Tibial nerve (tissue), 4 donors: ENCODE measurements at places on chromosomes 2 and 18.

- no peak for DNase-seq
Observed at GRCh38 chr2:111162718-111163331, 42.1 kb downstream of the BCL2L11 start.

DNA sequence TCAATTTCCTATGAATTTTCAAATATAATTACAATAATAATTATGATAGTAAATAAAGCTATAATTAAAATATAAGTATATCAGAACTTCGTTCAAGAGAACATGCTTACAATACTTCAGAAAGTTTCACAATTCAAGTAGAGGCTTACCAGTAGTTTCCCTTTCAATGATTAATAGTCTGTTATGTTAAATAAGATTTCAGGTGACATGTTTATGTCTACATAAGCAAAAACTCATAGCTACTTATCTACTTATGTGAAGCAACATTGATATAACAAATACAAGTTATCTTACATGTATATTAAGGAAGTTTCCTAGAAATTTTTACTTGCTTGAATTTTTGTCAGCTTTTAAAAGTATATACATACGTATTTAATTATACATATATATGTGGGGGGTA, 4.5 kb upstream of the COL3A1 start:
- no peak for DNase-seq

GRCh38 chr18:14940735-14941134, 192.8 kb downstream of the ANKRD30B start:
- DNase-seq, result no peak

DNA sequence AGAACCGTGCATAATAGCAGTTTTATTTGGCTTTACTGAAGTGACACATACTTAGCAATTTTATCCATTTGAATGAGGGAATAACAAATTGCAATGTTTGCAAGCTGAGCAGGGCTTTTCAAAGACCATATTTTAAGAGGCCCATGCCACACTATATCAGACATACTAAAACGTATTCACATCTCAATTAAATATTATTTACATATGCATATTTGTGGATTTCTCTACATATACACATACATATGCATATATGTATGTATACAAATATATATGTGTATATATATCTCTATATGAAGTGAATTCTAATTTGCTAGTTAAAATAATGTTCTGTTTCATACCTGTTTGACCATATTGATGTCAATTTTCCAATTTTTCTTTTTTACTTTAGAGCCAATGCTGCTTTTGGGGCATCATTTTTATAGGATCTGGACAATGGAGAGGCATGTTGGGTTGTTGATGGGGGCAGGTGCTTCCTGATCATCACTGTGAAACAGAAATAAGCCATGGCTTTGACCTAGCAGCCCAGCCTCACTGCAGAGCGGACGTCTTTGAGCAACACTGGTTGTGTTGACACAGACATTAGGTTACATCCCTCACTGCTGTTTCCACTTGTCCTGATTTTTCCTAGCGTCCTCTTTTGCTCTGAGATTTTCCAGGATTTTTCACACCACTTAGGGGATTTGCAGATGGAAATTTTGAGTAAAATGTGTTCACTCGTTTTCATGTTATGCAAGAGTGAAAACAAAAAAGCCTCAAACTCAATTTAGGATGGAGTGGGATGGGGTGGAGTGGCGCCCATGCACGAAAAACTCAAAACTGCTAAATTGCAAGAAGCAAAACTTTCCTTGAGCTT, 56.9 kb downstream of the RDH14 start:
- DNase-seq, result no peak

DNA sequence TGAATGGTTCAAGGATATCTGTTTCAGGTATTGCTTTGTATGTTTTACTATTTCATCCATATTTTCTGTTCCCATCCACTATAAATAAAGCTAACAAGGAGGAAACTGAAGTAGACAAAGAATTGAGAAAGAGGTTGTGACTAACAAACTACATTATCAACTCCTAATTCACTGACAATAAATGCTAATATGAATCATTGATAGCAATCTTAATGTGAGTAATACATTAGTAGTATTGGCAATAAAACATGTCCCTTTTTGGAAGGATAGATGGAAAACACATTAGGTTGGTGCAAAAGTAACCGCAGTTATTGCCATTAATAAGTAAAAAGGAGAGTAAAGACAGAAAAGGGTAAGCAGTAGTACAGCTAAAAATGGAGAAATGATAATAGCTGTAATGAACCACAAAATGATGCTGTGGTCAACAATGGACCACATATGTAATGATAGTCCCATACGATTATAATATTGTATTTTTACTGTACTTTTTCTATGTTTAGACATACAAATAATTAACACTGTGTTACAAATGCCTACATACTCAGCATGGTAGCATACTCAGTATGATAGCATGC, 104.7 kb downstream of the THADA start:
- no peak for DNase-seq

- DNase-seq, result no peak
Observed at GRCh38 chr2:219430633-219431615, 3.7 kb upstream of the SPEG start.

DNA sequence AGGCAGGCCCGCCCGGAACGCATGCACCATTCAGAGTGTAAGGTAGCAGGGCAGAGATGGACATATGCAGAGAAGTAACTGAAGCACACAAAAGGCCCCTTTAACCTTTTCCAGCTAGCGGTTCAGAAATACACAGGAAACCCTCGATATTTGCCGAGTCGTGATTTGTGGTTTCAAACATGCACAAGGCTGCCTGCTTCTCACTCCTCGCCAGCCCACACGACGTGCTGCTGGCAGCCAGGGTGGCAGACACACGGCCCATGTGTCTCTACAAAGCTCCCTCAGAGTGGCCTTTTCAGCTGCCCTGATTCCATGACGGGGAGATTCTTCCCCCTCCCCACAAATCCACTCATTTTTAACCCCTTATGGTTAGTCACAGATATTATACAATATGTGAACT, 23.6 kb downstream of the ZBTB7C start:
- DNase-seq, result no peak

DNA sequence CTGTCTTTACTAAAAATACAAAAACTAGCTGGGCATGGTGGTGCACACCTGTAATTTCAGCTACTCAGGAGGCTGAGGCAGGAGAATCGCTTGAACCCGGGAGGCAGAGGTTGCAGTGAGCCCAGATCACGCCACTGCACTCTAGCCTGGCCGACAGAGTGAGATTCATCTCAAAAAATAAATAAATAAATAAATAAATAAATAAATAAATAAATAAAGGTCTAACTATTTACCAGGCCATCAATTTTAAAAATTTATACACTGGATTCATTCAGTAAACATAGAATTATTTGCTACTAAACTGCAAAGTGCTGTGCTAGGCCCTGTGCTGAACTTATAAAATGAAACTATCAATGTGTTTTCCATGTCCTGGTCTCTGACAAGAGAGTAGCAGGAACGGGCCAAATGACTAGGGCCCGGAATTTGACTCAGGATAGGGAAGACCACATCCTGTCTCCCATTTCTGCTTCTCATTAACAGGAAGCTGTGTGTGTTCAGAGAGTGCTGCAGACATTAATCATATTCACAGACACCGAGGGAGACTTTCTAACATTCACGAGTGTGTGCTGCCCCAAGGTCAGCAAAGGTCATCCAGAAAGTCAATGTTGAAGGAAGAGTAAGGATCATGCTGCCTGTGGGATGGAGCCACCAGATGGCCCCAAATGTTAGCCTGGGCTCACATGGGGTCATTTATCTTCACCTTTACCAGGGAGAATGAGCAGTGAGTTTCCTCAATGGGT, 95.8 kb downstream of the SPP2 start:
- no peak for DNase-seq

GRCh38 chr2:72917877-72918553, 696 bp downstream of the EMX1 start:
- DNase-seq, result no peak

GRCh38 chr18:32930695-32931301, 158.0 kb upstream of the KLHL14 start:
- DNase-seq, result no peak
